Activated CD4-positive, CD25-positive, alpha-beta regulatory T cell (primary cell): ENCODE measurements at places on chromosomes 5 and 9.

DNA sequence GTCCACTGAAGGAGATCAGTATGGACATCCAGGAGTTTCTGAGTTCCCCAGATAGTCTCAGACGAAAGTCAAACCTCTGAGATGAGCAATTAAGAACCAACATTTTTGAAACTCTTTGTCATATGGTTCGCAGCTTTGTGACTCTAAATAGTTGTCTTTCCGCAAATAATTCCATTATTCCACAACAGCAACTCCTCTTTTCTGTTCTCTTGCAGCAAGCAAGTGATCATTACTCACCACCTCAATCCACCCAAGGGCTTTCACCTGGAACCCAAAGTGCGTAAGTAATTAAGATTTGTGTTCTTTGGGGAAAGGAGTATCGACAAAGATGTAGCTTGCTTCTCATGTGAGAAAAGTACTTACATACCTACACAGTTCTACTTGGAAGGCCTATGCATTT lies 15.6 kb downstream of the MTX3 start:
- DNase-seq: no peak

DNA sequence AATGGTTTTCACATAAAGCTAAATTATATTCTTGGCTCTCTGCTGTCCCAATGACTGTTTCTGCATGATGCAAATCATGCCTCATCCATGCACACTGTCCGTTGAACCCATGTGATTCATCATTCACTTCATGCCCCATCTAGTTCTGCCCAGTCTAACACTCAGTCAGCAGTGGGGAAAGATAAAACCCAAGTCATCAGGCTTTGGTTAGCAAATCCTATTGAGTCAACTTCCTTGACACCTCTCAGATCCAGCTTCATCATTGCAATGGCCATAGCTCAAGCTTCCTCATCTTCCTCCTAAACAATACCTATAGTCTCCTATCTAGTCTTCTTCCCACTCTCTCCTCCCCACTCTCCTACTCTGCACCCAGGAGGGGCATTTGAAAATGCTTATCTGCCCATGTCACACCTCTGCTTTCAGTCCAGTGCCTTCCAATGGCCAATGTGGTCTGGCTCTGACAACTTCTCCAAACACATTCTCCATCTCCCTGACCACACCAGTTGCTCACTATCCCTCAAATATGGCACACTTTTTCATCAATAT lies 266.0 kb upstream of the TRIM32 start:
- DNase-seq: no peak

DNA sequence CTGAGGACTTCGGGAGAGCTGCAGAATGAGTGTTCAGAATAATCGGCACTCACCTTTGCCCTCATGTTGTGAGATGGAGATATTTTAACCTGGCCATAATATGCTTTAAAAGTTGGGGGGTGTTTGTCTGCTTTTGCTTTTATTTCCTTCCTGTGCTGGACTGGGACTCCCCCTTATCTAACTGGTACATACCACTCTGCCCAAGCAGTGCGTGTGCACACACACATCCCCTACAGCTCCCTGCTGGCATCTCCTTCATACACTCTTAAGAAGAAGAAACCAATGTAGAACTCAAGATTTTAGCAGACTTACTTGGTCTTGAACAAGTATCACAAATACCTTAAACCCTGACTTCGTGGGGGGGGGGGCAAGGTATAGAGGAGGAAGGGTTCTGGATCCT lies 146.2 kb upstream of the DMRT1 start:
- no peak for DNase-seq

DNA sequence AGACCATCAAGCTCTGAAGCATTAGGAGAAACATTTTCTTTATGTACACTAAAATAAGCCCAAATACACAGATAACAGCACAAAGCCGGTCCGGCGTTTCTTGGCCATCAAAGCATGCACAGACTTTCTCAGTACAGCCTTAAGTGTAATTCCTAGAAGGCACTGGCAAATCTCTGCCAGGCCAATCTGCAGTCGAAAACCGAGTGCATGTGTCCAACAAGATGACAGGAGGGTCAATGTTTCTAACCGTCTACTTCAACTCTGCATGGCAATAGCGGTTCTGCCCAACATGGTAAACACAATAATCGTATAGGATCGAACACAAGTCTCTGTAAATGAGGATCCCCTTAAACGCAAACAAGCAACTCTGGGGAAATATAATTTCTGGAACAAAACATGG lies 1.1 kb downstream of the ARL15 start:
- DNase-seq: no peak

GRCh38 chr9:134361843-134362414 lies 35.7 kb downstream of the RXRA start:
- DNase-seq: no peak

- no peak for DNase-seq
These were observed 421.0 kb downstream of the GADD45G start for GRCh38 chr9:90025816-90026215.

- DNase-seq: no peak
These were observed 51.9 kb upstream of the TBC1D9B start for GRCh38 chr5:179959641-179960040.

- DNase-seq: no peak
These were observed 13.7 kb downstream of the TMEFF1 start for GRCh38 chr9:100486479-100487176.

GRCh38 chr5:177146891-177147638 lies 13.5 kb downstream of the NSD1 start:
- DNase-seq: no peak

GRCh38 chr9:83451308-83451707 lies 86.9 kb downstream of the FRMD3 start:
- DNase-seq: no peak

GRCh38 chr9:76357555-76357954 lies 36.7 kb downstream of the RFK start:
- no peak for DNase-seq
